ENCODE measurements at places on chromosomes 1 and 21. TPM values are rescaled to one million over a fixed set of nuclear protein-coding genes. Genes with fewer than 3 reads are reported as not detected.

GRCh38 chr1:110605901-110606656, at the start of gene KCNA2:
Gene KCNA2 (minus strand): TSS chr1:110606358. CDS start chr1:110604782, 1,576 bp downstream.
- no peaks in the 10 kb centered on the region for H3K36me3 ChIP-seq
- peak within 1 kb of the TSS; percentile 59 for H3K4me3 ChIP-seq
- peaks cover 60% of the 10 kb centered on the region for H3K27me3 ChIP-seq
- H3K4me1 ChIP-seq = peaks cover 26% of the 10 kb centered on the region
- peak; percentile 75 for DNase-seq

DNA sequence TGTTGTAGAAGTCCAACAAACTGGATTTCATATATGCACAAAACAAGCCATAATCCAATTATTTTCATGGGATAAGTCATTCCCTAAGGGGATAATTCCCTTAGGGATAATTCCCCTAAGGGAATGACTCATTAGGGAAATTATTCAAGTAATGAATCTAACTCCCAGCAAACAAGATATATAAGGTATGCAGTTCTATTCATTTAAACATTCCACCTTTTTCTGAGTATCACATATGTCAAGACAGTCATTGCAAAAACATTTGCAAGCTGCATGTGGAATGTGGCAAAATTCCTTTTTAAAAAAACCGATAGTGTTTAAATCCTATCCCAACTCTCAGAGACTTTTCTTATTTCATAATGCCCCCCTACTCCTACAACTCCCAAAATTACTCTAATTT, 131.2 kb downstream of the AKT3 start:
- no peak for DNase-seq
- H3K36me3 ChIP-seq = no peaks in the 10 kb centered on the region
- peaks cover 20% of the 10 kb centered on the region for H3K4me1 ChIP-seq
- H3K27me3 ChIP-seq = no peaks in the 10 kb centered on the region
- no peak overlapping the region for H3K4me3 ChIP-seq
- H3K27ac ChIP-seq = no peak overlapping the region

DNA sequence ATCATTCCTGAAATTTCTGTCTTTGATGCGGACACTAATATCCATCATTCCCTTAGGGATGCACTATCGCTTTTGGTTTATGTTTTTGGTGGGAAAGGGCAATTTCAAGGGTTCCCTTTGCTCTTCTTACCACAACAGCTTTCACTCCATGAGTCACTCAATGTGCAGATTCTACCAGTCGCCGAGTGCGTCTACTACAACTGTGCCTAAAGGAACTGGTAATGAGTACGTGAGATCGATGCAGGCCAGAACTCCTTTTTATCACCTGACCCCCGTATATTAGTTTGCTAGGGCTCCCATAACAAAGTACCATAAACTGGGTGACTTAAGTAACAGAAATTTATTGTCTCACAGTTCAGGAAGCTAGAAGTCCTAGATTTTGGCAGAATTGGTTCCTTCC, 27.5 kb upstream of the TMEM54 start:
- no peak for DNase-seq
- no peaks in the 10 kb centered on the region for H3K36me3 ChIP-seq
- H3K27ac ChIP-seq = no peak overlapping the region
- H3K4me3 ChIP-seq = no peak overlapping the region
- peaks cover 25% of the 10 kb centered on the region for H3K27me3 ChIP-seq

DNA sequence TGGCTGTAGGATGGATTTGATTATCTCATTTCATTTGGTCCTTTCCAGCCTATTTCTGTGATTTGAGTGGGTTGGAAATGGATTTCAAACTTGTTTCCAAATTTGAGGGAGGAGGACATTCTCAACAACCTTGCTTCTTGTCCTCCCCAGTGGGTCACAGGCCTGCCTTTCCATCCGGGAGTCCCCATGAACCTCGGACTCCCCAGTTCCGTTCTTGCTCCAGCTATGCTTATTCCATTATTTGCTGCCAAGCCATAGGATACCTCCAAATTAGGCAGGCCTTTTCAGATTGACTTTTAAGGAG, 97.8 kb downstream of the DUSP10 start:
- no peak overlapping the region for H3K27ac ChIP-seq
- no peak overlapping the region for H3K4me3 ChIP-seq
- no peaks in the 10 kb centered on the region for H3K36me3 ChIP-seq
- no peaks in the 10 kb centered on the region for H3K4me1 ChIP-seq
- no peaks in the 10 kb centered on the region for H3K27me3 ChIP-seq

GRCh38 chr1:75074831-75075395, 59.3 kb upstream of the LHX8 start:
- H3K27me3 ChIP-seq = no peaks in the 10 kb centered on the region
- H3K4me3 ChIP-seq = no peak overlapping the region
- no peak for DNase-seq
- H3K4me1 ChIP-seq = no peaks in the 10 kb centered on the region
- H3K27ac ChIP-seq = no peak overlapping the region
- H3K36me3 ChIP-seq = no peaks in the 10 kb centered on the region

- DNase-seq = peak; percentile 85
- H3K4me1 ChIP-seq = peaks cover 8% of the 10 kb centered on the region
- H3K4me3 ChIP-seq = no peak overlapping the region
- H3K27me3 ChIP-seq = peaks cover 5% of the 10 kb centered on the region
- no peak overlapping the region for H3K27ac ChIP-seq
Measured at GRCh38 chr21:43703035-43703880, 15.7 kb upstream of the PDXK start.

GRCh38 chr21:44878053-44878982, 4.8 kb upstream of the PTTG1IP start:
- no peak for DNase-seq
- peaks cover 53% of the 10 kb centered on the region for H3K4me1 ChIP-seq
- no peaks in the 10 kb centered on the region for H3K36me3 ChIP-seq
- H3K27ac ChIP-seq = peak overlapping the region; percentile 81

DNA sequence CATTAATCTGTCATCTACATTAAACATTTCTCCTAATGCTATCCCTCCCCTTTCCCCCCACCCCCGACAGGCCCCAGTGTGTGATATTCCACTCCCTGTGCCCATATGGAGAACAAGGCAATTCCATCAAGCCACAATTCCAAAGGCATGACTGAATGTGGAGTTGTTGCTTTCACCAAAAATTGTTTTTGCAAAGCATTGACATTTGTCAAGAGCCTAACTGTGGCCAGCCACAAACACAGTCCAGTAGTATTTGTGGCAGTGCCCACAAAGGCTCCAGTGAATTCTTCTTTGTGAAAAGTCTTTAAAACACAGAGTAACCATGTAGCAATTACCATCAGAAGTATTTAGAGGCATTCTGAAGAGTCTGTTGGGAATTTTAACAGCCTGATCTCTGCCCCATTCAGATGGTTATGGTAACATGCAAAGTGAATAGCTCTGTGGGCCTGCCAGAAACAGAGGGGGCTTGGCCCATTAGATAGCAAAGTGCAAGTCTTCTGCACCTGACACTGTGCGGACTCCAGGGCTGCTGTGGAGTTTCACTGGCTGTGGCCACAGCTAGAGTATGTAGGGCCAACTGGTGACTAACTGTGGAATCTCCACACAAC, 11.6 kb upstream of the LRRC53 start:
- no peak overlapping the region for H3K27ac ChIP-seq
- H3K27me3 ChIP-seq = no peaks in the 10 kb centered on the region
- DNase-seq = no peak
- no peaks in the 10 kb centered on the region for H3K4me1 ChIP-seq
- no peak overlapping the region for H3K4me3 ChIP-seq

GRCh38 chr1:17933971-17934370, 173.6 kb upstream of the IGSF21 start:
- H3K27me3 ChIP-seq = peaks cover 30% of the 10 kb centered on the region
- peak; percentile 50 for DNase-seq
- no peaks in the 10 kb centered on the region for H3K4me1 ChIP-seq
- no peak overlapping the region for H3K27ac ChIP-seq

DNA sequence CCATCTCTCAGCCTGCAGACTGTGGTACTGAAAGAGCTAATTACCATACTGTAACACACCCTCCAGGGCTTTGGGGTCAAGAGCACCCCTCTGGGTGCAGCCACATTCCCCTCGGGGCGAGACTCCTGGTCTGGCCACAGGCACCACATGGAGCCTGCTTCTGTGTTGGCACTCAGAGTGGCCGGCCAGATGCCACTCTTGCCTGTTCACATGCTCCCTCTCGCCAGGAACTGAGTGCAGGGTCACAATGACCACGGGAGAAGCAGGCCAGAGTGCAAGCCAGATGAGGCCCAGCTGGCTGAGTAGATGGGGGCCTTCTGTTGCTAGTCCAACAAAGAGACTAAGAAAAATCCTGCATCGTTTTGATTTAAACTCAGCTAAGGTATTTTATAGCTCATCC, 864.0 kb downstream of the KCNT2 start:
- H3K27me3 ChIP-seq = no peaks in the 10 kb centered on the region
- no peak for DNase-seq
- no peaks in the 10 kb centered on the region for H3K4me1 ChIP-seq

DNA sequence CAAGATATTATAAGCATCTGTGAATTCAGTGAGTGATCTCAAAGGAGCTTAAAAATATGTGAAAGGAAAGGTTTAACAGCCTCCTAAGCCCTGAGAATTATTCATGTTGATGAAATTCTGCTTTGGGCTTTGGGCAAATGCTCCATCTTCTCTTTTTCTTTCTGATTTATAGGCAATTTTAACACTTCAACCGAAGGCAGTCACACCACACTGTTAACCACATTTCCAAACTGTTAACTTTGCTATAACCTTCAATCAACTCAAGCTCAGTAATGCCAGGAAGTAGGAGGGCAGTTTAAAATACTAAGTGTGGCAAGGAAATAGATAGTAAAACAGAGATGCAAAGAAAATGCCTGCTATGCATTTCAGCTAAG, 54.4 kb upstream of the NEK7 start:
- no peak for DNase-seq
- no peak overlapping the region for H3K27ac ChIP-seq
- no peaks in the 10 kb centered on the region for H3K36me3 ChIP-seq

DNA sequence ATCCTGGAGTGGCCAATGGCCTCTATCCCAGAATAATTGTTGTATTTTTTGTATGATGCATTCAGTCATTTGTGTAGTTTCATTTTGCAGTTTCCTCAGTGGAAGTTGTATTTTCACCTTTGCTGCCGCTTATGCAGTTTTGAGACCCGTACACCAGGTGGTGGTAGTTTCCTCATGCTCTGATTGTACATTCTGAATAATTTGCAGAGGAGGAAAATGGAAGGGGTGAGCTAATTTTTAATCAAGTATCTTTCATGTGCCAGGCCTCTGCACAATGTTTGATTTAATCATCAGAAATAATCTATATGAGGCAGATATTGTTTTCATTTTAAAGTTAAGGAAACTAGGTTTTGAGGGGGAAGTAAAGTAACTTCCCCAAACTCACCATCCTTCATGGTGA, 29.5 kb downstream of the HLX start:
- no peak overlapping the region for H3K27ac ChIP-seq
- no peaks in the 10 kb centered on the region for H3K27me3 ChIP-seq
- no peak overlapping the region for H3K4me3 ChIP-seq

DNA sequence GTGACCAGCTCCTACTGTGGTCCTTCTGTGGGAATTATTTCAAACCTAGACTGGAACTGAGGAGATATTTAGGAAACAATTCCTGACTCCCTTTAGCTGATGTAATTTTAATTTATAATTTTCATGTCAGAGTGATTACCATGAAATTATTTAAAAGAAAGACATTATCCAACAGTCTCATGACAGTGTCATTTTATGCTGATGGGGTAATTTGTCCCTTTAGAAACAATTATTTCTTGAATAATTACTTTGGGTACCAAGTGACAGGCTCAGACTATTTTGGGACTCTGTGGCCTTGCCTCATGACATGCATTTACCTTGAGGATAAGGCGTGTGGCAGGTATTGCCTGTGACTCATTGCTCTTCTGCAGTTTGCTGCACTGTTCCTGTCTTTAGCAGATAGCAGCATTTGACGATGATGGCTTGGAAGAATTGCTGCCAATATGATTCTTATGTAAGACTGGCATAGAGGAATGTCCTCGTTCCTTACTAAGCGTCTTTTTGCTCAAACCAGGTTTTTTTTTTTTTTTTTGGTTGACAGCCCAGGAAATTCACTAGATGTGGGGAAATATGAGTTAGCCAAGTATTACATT, 206.0 kb upstream of the HMCN1 start:
- H3K27ac ChIP-seq = no peak overlapping the region
- no peaks in the 10 kb centered on the region for H3K27me3 ChIP-seq
- no peaks in the 10 kb centered on the region for H3K36me3 ChIP-seq
- H3K4me1 ChIP-seq = peaks cover 12% of the 10 kb centered on the region
- no peak for DNase-seq

GRCh38 chr1:55418208-55419000, 203.2 kb upstream of the USP24 start:
- no peaks in the 10 kb centered on the region for H3K4me1 ChIP-seq
- no peaks in the 10 kb centered on the region for H3K36me3 ChIP-seq
- DNase-seq = no peak
- no peak overlapping the region for H3K27ac ChIP-seq
- no peaks in the 10 kb centered on the region for H3K27me3 ChIP-seq

GRCh38 chr1:243713470-243714186, 136.4 kb downstream of the AKT3 start:
- no peak overlapping the region for H3K4me3 ChIP-seq
- peaks cover 45% of the 10 kb centered on the region for H3K4me1 ChIP-seq
- DNase-seq = no peak
- no peaks in the 10 kb centered on the region for H3K27me3 ChIP-seq
- H3K27ac ChIP-seq = no peak overlapping the region
- no peaks in the 10 kb centered on the region for H3K36me3 ChIP-seq

The OR2T3 gene
- not detected for polyA plus RNA-seq

The ST6GALNAC5 gene
- polyA plus RNA-seq = 0.51 TPM

The BTBD8 gene
- 0.90 TPM for polyA plus RNA-seq

The BECN2 gene
- not detected for polyA plus RNA-seq

The KIF17 gene
- polyA plus RNA-seq = 41.4 TPM

Measured in spleen (tissue), 13 donors.